ENCODE measurements at places on chromosomes 3 and 15.
A peak's percentile ranks its signal among the peaks of the same experiment; 100 is the strongest.

GRCh38 chr15:27702581-27702980 is 396.5 kb downstream of the OCA2 start:
- no peak for DNase-seq

GRCh38 chr3:196941729-196942225 is 551 bp downstream of the NCBP2 start:
- DNase-seq: peak; percentile 64

DNA sequence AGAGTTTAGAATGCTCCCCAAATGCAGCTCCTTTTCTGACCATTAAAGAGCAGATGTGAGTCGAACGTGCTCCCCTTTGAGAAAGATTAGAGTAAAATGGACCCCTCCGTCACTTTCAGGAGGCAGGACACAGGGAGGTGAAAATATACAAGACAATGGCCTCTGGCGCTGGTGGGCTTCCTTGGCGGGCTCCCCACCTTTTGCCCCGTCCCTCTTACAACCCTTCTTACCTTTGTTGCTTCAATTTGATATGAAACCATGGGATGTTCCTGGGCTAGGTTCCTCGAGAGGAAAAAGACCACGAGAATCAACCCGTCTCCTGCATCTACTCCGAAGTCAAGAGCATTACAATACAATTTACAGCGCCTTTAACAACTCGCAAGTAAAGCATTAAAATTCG is 214.2 kb downstream of the MEIS2 start:
- no peak for DNase-seq

GRCh38 chr3:31253782-31254181 is 278.9 kb upstream of the STT3B start:
- no peak for DNase-seq

- DNase-seq: no peak
Measured at GRCh38 chr3:70531838-70532489, 219.5 kb upstream of the MDFIC2 start.

DNA sequence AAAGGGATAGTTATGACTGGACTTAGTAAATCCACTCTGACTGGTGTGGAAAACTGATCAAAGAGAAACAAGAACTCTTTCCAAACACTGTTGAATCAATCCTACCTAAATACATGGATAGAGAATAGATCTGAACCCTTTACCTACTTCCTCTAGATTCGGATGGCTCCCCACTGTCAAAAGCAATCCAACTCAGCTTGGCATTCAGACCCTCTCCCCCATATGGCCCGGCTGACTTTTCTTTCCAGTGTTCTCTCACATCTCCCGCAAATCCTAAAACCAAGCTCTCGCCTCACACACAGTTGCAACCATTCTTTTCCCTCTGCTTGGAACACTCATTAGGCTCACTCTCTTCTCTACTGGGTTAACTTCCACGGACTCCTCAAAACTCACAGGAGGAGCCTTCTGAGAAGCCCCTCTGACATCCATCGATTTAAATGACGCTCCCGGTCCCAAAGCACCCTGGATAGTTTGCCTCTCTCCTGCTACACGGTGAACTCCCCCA is 639 bp downstream of the SPICE1 start:
- DNase-seq: peak; percentile 28

GRCh38 chr3:53865732-53866499 is 16.0 kb downstream of the ACTR8 start:
- no peak for DNase-seq

DNA sequence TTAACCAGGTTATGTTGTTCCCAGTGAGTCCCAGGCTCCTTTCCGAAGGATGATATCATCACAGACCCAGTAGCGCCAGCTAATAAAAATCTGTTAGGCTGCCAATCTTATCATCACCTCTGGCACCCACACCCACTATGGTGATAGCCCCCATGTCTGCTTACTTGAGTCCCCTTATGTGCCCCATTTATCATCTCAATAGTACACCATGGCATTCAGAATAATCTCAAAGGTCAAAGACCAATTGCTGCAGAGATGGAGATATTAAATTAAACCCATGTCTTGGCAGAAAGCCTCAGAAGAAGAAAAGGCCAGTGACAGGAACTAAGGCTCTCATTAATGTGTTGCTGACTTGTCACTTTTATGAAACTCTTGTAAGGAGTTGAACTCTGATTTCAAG is 32.8 kb downstream of the CPNE4 start:
- no peak for DNase-seq

DNA sequence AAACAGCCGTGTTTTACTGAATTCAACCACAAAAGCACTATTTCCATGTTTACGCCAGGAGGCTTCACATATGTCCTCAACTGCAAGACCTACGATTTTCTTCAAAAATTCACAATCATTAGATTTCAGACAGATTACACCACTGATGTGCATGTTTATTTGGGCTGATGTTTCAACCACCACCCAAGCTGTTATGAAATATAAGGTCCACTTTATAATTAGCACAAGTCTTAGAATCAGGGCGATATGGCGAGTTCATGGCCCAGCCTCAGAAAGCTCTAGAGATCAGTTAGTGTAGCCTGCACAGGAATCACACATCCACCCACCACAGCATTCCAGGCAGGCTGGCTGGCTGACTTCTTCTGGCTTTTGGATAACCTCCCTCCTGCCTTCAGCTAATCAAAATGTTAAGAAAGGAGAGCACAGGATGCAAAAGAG is 15.4 kb downstream of the SH3BP5 start:
- no peak for DNase-seq

GRCh38 chr3:139353920-139354556 is 10.2 kb downstream of the MRPS22 start:
- peak; percentile 62 for DNase-seq

DNA sequence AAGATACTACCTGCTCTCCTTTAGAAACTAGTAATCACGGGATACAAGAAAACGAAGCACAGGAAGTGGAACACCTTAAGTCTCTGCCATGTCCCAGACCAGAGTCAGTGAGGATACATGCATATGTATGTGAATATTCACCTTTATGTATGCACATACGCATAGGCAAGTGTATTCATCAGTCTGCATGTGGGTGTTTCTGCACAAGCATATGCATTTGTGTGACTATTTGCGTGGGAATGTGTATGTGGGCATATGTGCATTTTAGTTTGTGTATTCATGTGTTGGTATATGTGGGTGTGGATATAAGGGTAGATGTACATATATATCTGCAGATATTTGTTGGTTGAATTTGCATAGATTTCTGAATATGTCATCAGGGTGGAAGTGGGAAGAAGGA is 889.7 kb downstream of the AGBL1 start:
- no peak for DNase-seq

GRCh38 chr15:70486451-70487386 is 276.6 kb downstream of the UACA start:
- DNase-seq: no peak

DNA sequence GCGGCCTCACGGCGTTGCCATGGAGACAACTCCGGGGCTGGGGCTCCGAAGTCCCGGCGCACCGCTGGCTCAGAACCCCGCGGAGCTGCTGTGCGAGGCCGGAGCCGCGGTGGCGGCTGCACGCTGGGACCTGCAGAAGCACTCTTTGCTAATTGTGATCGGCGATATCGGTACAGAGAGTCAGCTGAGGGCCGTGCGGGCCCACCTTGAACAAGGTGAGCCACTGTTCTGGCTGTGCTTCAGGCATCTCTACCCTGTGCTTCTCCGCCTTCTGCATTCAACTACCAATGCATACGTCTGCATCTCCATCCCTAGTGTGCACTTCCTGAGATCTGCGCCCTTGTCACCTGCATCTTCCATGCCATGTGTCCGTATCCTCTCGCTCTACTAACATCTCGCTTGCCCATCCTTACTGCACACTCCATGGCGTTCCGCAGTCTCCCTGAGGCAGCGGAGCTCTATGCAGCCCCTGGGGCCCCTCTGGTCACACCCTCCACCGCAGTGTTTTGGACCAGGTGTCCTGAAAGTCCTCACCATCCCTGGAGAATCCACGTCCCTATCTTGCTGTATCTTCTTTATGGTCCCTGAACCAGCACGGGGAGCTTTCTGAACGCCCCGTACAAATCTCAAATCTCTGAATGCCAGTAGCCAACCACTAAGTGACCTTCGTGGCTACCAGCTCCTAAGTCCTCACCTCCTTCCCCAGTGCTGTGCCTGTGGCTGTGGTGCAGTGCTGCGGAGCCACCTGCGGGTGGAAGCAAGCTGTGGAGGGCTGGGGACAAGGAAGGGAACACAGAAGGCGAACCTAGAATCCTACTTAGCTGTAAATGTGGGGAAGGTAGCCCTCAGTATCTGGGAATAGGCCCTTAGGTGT is 6.2 kb upstream of the MAP1A start:
- peak; percentile 62 for DNase-seq

- no peak for DNase-seq
Measured at GRCh38 chr15:71648095-71648494, 162.3 kb upstream of the NR2E3 start.

GRCh38 chr3:125434582-125435011 is 59.5 kb upstream of the ZNF148 start:
- DNase-seq: no peak

GRCh38 chr3:27553886-27554540 is 69.8 kb upstream of the SLC4A7 start:
- DNase-seq: no peak

- DNase-seq: no peak
Measured at GRCh38 chr3:169759256-169759655, 5.6 kb downstream of the TERC start.

DNA sequence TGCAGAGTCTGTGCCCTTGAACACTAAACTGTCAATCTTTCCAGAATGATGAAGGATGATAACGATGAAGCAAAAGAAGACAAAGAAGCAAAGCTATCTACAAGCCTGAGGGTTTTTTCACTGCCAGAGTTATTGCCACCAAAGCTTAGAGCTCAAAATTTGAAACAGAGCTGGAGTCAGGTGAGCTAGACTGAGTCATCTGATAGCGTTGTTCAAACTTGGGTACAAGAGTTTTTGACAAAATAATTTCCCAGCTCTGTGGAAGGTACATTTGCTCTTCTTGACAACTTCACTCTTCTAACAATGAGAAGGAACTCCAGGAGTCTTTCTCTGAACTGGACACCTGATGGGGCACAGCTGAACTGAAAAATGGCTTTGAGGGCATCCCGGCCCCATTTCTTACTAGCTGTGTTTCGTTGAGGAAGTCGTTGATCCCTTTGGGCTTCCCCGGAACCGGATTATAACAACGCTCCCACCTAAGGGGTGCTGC is 715 bp downstream of the MCCC1 start:
- DNase-seq: no peak

DNA sequence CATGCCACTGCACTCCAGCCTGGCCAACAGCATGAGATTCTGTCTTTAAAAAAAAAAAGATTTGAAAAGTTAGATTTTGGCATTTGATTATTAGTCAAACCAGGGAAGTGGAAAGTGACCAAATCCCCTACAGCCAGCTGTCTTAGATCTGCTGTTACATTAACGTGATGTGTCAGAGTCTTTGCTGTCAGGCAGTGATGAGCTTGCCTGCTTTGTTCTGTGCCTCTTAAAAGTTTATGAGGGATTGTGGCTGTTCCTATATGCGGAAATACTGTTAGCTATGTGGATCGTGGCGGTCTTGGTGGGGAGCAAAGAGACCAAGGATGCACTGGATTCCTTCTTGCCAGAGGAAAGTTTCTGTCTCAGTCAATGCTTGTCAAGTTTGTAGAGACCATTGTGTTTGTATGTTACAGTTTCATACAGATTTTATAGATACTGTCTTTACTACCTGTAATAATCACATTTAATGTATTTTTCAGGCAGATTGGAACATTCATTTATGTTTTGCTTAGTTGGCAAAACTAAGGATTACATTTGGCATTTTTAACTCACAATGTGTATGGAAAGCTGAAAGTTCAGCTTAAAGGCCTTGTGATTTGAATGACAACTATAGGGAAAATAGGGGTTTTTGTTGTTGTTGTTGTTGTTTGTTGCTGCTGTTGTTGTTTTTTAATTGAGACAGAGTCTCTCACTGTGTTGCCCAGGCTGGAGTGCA is 137.4 kb downstream of the VPS8 start:
- DNase-seq: no peak

GRCh38 chr3:140276703-140277102 is 341.7 kb downstream of the CLSTN2 start:
- DNase-seq: peak; percentile 64

DNA sequence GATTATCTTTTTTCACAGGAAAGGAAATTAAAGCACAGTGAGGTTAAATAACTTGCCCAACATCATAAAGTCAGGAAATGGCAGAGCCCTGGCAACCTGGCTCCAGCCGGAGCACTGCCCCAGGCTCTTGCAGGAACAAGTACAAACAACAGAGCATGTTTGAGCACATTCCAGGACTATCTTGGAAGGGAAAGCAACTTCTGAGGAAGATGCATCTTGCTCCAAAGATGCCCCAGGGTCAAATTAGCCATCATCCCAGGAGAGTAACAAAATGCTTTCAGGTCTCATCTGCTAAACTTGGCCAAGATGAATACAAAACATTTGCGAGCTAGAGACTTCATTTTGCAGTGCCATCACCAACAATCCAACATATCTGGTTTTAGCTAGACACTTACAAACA is 162.4 kb upstream of the LRRN1 start:
- DNase-seq: no peak

- no peak for DNase-seq
Measured at GRCh38 chr3:105800320-105800719, 68.5 kb downstream of the CBLB start.

DNA sequence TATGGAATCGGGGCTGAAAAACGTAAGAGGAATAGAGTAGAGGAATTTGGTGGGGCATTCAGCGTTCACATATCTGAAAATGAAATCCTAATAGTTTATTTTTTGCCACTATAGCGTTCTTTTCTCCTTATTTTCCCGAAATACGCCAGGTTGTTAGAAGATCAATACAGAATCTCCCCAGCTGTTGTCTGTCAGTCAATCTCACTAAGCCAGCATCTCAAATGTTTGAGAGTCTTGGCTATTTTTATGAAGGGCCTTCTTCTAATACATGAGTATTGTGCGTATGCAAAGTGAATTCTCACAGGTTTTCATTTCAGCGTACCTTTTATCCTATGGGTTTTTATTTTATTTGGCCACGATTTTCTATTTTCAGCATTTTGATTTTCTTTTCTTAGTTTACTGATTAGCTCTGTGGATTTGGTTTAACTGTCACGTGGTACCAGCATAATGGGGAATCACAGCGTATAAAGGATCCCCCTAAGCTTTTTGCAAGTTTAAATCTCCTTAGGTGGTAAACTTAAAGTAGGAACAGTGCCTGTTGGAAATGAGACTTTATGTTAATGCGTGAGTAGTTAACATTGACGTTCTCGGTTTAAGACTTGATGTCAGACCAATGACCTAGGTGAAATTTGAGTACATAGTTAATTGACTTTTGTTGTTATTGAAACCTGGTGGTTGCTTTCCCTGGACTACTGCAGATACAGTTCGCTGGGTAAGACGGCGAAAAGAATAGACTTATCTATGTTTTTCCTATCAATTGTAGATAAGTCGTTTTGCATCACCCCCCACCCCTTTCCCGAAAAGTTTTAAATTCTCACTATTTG is 1.3 kb downstream of the FXR1 start:
- DNase-seq: peak; percentile 10

- DNase-seq: peak; percentile 96
Measured at GRCh38 chr3:46663591-46664135, 29.8 kb downstream of the ALS2CL start.

- no peak for DNase-seq
Measured at GRCh38 chr3:64176461-64176996, 48.7 kb downstream of the PRICKLE2 start.

GRCh38 chr15:57580428-57580827 is 11.3 kb upstream of the MYZAP start:
- DNase-seq: no peak

Measured in NCI-H146 (cell line).